Stimulated activated CD8-positive, alpha-beta memory T cell treated with anti-CD3 and anti-CD28 coated beads, Interleukin-7, amount 100 ng/mL, for 1 hour (primary cell): ENCODE measurements at places on chromosomes 7 and 10.

DNA sequence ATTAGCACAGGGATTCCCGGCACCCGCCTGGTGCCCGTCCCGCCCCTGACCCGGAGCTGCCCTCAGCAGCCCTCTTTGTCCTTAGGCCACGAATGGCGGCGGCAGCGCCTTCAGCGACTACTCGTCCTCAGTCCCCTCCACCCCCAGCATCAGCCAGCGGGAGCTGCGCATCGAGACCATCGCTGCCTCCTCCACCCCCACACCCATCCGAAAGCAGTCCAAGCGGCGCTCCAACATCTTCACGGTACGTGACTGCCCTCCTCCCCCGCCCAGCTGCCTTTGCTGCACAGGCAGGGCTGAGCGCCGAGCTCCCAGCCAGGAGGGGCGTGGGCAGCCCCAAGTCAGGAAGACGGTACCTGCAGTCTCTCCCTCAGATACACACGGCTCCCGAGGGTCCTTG is 33.6 kb downstream of the AGAP3 start:
- no peak for DNase-seq

GRCh38 chr7:151232091-151232916 is at the start of gene CHPF2:
TSS of gene CHPF2 (plus strand) at chr7:151232483. CDS start at chr7:151234012, 1,529 bp downstream.
- DNase-seq: peak; percentile 83

DNA sequence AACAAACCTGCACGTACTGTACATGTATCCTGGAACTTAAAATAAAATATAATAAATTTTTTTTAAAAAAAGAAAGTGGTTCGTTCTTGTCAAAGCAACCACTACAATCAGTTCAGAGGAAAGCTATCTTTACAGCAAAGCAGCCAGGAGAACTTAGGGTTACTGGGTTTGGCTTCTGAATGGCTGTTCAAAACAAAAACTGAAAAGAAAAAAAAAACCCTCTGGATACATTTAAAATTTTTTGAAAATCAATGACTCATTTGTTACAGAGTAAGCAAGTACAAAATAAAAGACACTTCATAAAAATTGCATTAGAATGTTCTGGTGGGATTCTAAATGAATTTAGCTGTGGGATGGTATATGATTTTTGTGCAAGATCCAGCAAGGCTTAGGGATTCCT is 28.6 kb upstream of the ADD3 start:
- no peak for DNase-seq

DNA sequence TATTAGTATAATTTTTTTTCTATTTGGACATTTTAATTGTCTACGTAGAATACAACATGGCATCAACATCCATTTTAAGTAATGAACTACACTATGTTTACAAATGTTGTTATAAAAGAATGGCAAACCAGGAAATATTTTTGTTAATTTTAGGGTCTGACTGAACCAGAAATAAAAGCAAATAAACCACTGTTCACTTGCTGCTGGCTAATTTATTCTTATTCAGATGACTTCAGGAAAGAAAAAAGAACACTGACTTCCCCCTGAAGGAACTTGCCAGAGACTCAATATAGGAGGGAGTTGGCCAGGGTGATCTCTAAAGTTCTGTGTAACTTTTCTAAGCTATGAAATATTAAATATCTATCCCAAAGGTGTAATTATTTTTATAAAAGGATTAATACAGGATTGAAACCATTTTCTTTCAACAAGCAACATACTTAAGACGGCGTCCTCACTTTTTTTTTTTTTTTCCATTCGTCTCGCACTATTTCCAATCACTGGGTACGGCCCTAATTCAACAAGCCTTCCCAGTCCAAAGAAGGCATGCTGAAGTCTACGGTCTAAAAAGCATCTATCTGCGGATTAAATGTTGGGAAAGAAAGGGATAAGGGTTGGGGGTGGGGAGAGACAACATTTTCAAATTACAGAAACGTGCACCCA is 1.2 kb downstream of the USP6NL start:
- no peak for DNase-seq

GRCh38 chr10:131869344-131869743 is 31.5 kb upstream of the PPP2R2D start:
- DNase-seq: no peak

DNA sequence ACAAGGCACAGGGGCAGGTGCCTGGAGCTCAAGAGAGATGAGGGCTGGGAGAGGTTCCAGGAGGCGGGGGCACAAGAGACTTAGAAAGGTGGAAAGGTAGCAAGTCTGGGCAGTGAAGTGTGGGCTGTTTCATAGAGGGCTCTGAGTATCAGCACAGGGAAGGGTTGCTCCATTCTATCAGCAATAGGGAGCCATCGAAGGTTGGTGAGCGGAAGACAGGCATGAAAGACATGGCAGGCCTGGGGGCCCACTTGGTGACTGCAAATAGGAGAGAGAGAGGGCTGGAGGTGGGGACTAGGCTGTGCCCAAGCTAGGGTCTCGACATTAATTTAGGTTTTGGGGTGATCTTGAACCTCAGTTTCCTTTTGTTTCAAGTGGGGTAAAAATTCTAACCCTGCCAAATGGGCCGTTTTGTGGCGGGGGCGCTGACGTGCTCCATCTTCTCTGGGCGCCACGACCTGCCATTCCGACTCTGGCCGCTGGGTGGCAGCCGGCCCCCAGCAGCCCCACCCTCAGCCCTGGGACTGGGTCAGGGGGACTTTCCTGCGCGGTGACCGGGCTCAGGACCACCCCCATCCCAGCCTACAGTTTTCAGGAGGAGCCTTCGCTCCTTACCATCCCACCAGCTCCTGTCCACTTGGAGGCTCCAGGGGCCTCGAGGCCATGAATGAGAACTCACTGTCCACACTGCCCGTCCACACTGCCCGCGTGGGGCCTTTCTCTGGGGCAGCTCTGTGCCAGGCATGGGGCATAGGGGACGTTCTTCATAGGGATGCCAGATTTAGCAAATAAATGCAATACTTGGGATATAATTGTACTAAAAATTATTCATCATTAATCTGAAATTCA is 37.2 kb upstream of the PCBD1 start:
- DNase-seq: no peak

- no peak for DNase-seq
Observed at GRCh38 chr10:86349474-86349873, 17.1 kb downstream of the GRID1 start.

- DNase-seq: no peak
Observed at GRCh38 chr7:135645296-135645904, 16.9 kb upstream of the STMP1 start.

- DNase-seq: no peak
Observed at GRCh38 chr7:27459731-27460053, 203.0 kb downstream of the HIBADH start.

- DNase-seq: no peak
Observed at GRCh38 chr10:79097021-79097872, 28.5 kb downstream of the ZMIZ1 start.

DNA sequence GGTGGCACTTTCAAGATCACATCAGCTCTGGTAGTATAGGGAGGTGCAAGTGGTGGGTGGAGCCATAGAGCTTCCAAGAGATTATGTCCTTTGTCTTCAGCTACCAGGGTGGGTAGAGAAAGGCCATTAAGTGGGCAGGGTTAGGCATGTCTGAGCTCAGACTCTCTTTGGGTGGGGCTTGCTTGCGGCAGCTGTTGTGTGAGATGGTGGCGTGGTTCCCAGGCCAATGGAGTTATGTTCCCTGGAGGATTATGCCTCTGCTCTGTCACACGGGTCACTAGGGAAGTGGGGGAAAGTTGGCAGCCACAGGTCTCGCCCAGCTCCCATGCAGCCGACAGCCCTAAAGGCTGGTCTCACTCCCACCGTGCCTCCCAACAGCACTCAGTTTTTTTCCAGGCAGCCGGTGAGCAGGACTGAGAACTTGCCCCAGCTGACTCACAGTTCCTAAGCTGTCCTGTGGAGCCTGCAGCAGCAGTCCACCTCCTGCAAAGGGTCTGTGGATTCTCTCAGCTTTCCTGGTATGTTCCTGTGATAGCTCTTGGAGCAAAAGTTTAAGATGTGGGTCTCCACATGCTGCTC is 459.0 kb downstream of the SH2D4B start:
- DNase-seq: no peak

- DNase-seq: no peak
Observed at GRCh38 chr7:67429735-67430134, 433.1 kb downstream of the TYW1 start.

DNA sequence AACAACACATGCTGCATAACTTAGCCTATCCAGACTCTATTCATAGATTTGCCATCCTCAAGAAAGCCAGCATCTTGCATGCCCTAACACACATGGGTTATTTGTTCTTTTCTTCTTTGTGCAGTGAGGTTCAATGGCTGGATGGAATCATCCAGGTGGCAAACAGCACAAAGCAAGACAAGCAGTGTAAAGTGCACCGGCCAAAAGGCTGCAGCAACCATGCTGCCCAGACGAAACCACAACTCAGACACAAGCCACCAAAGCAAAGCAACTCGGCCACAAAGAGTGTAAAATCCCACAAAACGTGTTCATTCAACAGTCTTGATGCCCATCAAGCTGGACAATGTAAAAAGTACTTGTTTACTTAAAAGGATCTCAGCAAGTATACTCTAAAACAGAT is 76.9 kb downstream of the PIP4K2A start:
- DNase-seq: no peak

DNA sequence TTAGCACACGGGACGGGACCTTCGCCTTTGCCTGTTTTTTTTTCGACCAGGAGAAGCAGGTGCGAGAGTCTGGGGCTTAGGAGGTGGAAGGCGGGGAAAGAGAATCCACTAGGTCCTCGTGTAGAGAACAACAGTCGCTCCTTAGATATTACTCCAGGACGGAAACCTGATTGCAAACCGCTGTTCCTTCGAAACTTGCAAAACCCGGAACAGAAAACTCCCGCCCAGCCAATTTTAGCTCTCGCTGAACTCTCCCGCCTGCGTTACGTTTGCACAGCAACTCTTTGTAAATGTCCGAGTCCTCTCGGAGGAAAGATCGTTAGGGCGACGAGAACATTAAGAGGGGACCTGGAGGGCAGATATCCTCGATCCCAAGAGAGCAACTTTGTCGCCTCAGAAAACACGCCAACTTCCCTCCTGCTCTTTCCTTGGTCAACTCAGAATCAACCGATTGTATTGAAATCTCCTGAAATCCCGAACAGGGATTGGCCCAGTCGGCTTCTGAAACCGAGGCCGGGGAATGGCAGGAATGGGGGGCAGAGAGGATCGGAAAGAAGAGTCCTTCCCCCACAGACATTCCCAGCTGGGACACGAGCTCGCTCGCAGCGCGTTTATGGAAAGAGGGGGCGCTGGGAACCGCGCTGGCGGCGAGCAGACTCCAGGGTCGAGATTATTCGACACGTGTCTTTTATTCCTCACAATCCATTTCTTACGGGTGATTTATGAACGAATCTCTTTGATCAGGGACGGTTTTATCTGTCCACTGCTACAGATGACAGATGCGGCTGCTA is 9.9 kb downstream of the TWIST1 start:
- DNase-seq: no peak
